Stimulated activated CD4-positive, alpha-beta T cell treated with anti-CD3 and anti-CD28 coated beads, Interleukin-12 subunit alpha, Interleukin-12 subunit beta, amount 100 ng/mL, for 4 hours (primary cell): ENCODE measurements at places on chromosomes 12 and 14.

- DNase-seq = no peak
Observed at GRCh38 chr12:123027726-123028445, 47.4 kb downstream of the ARL6IP4 start.

DNA sequence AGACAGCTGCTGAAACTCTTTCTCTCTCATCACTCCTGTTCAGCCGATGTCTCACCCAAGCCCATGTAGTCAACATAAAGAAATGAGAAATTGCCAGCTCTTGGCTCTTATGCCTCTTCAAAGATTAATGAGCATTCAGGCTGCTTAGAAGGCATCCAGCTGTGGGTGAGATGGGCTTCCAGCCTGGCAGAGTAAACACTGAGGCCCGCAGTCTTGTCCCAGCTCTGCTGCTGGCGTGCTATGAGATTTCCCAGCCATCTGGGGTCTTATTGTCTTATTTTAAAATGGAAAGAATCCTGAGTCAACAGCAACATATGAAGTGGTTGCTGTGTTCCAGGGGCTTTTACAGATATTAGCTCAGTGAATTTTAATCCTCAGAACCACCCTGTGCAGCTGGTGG, 12.6 kb downstream of the RXYLT1 start:
- no peak for DNase-seq

GRCh38 chr14:103372552-103373304, 12.5 kb upstream of the MARK3 start:
- no peak for DNase-seq

- DNase-seq = no peak
Observed at GRCh38 chr12:103397536-103397935, 98.2 kb downstream of the C12orf42 start.

DNA sequence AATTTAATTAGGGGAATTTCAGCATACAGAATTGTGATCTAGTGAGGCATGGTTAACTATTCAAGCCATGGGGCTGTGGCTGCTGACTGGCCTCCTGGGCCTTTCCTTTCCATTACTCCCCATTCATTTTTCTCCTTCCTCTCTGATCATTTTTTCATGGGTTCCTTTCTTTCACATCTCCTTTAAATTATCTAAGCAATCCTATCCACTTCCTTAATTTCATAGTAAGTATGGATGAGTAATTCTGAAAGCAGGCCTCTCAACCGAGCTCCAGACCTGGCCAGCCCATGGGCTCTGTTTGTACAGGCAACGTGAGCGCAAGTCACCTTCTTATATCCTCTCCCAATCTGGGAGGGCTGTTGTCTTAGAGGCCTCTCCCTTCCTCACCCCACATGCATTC, 13.4 kb downstream of the CKAP4 start:
- DNase-seq = no peak

GRCh38 chr14:60974090-60974651, 6.7 kb downstream of the TRMT5 start:
- DNase-seq = no peak

- DNase-seq = peak; percentile 7
Observed at GRCh38 chr12:96108321-96108720, 72.9 kb upstream of the LTA4H start.

GRCh38 chr14:51448831-51449670, 202.7 kb upstream of the FRMD6 start:
- no peak for DNase-seq

DNA sequence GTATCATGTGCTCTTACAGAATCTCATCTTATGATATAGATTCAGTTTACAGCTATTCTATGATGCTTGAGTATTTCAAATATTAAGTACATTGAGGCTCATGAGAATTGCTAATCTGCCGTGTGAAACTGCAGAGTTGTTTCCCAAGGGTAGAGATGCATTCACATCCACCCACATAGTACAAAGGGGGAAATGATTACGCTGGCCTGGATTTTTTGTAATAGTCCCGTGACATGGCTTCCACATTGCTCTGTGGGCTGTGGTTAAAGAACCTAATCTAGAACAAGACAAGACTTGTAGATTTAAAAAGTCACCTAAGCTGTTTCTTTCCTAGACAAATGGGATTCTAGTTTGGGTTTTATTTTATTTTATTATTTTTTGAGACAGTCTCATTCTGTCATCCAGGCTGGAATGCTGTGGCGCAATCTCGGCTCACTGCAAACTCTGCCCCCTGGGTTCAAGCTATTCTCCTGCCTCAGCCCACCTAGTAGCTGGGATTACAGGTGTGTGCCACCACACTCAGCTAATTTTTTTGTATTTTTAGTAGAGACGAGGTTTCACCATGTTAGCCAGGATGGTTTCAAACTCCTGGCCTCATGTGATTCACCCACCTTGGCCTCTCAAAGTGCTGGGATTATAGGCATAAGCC, 13.0 kb upstream of the RIOX1 start:
- no peak for DNase-seq

DNA sequence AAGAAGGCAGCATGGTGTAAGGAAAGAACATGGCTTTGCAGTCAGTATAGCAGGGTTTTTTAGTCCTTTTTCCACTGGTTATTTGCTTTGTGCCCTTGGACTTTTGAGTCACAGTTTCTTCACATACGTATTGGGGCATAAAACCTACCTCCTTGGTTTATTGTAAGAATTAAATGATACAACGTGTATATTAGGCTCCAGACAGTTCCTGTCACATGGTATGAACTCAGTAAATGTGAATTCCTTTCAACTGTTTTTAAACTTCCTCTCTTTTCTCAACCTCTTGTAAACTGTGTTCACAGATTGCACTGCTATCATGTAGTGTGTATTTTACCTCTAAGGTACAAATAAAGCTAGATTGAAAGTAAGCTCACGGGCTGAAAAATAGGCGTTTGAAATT, 29.5 kb downstream of the MSRB3 start:
- no peak for DNase-seq

DNA sequence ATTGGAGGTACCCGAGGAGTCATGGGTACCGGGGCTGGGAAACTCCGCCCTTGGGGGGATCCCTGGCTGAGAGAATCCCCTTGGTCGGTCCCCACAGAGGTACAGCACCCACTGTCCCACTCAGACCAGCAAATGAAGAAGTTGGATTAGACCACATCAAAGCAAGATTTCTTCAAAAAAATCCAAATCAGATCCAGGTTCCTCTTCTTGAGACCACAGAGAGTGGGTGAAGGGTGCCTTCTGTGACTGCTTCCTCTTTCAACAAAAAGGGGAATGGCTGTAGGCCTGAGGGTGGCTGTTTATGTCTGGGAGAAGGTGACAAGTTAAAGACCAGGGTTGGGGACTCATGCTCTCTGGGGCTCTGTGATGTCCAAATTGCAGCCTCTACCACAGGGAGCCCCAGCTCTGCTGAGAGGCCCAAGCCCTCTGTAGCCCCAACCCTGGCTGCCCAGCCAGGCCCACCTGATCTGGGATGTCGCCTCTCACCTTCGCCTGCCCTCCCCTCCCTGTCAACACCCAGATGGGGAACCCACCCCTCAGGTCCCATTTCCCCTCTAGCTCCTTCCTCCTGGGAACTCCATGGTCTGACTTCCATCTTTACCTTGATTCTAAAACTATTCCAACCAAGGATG, 50.9 kb downstream of the ZFP36L1 start:
- DNase-seq = no peak

- DNase-seq = no peak
Observed at GRCh38 chr12:115521771-115522409, 755.6 kb downstream of the MED13L start.

GRCh38 chr14:88311780-88312179, 11.3 kb downstream of the KCNK10 start:
- DNase-seq = no peak

DNA sequence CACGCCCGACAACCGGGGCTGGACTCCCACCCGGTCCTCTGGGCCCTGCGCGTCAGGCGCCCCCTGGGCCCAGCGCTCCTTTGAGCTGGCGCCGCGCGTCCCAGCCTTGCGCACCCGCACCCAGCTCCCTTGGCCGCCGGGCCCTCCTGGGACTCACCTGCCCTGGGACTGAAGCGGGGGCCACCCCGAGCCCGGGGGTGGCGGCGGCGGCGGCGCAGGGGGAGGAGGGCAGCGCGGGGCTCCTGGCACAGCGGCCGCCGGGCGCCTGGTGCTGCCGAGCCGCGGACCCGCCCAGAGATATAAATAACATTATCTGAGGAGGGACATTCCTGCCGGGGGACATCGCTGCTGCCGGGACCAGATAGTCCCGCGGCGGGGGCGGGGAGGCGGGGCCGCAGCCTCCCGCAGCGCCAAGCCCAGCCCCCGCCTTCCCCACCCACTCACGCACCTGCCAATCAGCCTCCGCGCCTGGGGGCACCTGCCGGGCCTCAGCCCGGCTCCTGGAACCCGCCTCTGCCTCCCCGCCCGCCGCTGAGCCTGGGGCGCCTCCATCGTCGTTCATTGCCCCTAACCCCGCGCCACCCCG, at the start of gene SPTB:
Gene SPTB, minus strand, starts transcription at position 273 of the 586 bp plus-strand sequence. CDS start 56,813 bp downstream, outside the sequence.
- peak; percentile 66 for DNase-seq

- no peak for DNase-seq
Observed at GRCh38 chr14:22811722-22812121, 3.5 kb downstream of the SLC7A7 start.

- DNase-seq = no peak
Observed at GRCh38 chr12:113997365-113997764, 31.2 kb upstream of the RBM19 start.

DNA sequence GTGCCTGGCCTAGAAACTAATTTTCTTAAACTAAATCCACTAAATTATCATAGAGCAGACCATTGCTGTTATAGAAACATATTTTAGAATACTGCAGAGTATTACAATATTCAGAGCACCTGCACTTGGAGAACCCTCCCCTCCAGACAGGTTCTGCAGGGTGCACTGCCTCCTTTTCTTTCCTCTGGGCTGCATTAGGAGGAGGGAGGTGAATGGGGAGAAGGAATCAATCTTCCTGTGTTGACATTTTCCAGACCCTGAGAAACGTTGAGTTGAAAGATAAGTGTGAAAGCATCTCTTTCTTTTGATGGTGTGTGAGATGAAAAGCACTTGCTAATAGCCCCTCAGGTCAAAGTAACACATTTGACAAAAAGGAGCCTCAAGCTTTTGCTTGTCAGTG, 7.3 kb downstream of the SYNE2 start:
- no peak for DNase-seq

GRCh38 chr12:12266389-12266872, 413 bp downstream of the LRP6 start:
- DNase-seq = no peak

DNA sequence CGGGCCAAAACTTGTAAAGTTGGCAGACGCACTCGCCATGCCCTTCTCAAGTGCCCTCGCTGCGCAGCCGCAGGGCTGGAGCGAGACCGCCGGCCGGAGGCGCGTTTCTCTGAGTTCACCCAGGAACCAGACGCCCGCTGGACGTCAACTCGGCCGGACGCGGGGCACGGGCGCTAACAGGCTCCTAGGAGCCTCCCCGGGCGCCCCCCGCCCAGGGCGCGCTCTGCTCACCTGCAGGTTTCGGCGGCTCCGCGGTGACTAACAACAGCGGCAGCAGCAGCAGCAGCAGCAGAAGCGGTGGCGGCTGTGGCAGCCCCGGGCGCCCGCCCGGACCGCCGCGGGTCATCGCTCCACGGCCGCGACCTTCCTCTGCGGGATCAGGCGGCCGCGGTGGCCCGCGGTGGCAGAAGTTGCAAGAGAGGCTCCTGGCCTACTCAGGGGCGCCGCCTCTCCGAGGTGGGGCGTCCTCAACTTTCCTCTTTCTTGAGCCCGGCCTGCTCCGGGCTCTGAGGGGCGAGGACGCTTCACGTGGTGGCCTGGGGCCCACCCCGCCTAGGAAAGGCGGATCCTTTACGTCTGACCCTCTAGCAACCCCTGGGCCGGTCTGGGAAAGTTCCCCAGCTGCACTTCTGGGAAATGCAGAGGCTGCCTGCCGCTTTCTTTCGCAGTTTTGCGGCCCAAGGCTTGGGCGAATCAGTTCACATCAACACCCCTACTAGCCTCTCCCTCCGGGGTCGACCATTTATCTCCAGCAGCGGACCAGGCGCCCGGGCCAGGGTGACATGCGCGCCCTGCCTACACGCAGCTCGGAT, at the start of gene PLBD1:
Gene PLBD1, minus strand, starts transcription at position 533 of the 812 bp plus-strand sequence. Its CDS starts 187 bp downstream, at position 346.
- no peak for DNase-seq

DNA sequence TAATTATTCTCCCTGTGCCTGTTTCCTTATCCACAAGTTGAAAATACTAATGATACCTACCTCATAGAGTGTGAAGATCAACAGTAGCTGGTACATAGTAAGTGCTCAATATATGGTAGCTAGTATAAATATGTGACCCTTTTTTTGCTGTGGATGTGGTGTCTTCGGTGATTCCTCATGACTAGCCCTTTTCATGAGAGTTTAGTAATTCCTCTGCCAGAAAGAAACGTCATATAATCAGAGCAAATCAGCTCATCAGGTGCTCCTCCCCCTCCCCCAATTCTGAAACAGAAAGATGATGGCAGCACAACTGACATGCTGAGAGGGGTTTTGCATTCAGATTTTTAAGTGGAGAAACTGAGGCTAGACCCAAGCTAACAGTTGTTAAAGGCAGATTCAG, 210.8 kb downstream of the SLC41A2 start:
- no peak for DNase-seq

GRCh38 chr14:100476012-100476822, 111.0 kb downstream of the BEGAIN start:
- no peak for DNase-seq

- DNase-seq = peak; percentile 12
Observed at GRCh38 chr14:53180272-53181221, 27.4 kb upstream of the DDHD1 start.

DNA sequence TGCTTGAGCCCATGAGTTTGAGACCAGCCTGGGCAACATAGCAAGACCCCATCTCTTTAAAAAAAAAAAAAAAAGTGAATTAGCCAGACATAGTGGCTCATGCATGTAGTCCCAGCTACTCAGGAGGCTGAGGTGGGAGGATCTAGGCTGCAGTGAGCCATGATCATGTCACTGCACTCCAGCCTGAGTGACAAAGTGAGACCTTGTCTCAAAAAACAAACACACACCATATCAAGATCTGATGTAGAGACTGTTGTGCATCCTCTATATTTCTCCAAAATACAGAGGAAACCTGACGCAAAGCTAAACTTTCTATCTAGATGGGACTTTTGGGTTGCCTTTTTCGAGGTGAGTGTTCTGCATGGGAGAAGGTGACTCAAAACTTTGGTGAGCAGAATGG, 77.4 kb upstream of the SLC8A3 start:
- no peak for DNase-seq

- DNase-seq = no peak
Observed at GRCh38 chr12:93184672-93185368, 192.9 kb upstream of the NUDT4 start.
